ENCODE measurements at places on chromosomes 5 and 9.

DNA sequence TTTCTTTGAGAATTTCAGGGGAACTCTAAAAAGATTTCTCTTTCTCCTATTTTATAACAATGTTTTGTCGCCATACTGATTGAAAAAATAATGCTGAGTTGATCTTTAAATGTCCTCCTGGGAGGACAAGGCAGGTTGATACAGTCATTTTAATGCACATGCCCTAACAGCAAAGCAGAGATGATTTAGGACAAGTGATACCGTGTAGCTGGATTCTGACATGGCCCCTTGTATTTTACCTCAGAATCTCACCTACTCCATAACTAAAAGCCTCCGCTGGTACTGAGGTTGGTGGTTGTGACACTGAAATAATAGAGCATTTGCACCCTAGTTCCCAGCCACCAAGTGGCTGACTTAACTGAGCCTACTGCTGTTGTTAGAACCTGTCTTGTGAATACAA is 811 bp upstream of the LRRTM2 start:
- no peak for DNase-seq

DNA sequence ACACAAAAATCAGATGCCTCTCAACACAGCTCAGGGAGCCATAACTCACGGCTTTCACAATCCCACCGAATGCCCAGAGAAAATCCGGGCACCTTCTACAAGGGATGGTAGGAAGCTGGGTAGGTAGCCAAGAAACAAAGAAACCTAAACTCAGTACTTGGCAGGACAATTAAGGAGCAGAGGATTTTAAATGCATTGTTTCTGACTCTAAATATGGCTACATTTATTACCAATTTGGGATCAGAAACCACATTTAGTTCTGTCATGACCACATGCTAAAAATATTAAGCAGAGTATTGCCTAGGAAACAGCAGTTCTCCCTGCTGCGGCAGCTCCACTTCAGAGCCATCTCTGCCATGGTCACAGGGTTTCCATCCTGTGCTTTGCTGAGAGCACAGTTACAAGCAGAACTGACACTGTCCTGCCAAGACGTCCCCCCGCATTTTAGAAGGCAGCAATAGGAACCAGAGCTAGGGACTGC is 57.5 kb downstream of the SIL1 start:
- DNase-seq, result no peak

DNA sequence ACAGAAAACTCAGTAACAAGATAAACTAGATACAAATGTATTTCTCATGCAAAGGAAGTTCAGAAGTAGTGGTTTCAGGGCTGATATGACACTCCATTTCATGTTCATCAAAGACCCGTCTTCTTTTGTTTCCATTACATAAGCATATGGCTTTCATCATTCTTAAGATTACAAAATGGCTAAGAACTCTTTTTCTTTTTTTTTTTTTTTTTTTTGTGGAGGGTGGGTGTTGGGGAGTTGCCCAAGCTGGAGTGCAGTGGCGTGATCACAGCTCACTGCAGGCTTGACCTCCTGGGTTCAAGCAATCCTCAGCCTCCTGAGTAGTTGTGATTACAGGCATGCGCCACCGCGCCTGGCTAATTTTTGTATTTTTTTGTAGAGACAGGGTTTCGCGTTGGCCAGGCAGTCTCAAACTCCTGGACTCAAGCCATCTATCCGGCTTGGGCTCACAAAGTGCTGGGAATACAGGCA is 22.0 kb upstream of the PTBP3 start:
- no peak for DNase-seq

GRCh38 chr9:112700085-112700484 is 17.8 kb downstream of the INIP start:
- no peak for DNase-seq

DNA sequence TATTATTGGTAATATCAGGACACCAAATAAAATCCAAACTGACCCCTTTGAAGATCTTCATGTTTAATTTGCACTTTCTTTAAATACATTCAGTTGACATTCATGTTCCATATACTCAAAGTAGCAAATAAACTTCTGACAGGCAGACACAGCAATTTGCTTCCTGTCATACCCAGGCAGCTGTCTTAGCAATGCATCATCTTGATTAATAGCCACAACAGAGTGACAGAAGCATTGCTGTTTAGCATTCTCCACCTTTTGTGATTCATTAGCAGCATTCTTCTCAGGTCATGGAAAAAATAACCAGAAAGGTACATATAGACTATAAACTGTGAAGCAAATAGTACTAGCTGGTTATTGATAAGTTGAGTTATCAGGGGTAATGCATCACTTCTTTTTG is 366.8 kb downstream of the CYLC2 start:
- no peak for DNase-seq

DNA sequence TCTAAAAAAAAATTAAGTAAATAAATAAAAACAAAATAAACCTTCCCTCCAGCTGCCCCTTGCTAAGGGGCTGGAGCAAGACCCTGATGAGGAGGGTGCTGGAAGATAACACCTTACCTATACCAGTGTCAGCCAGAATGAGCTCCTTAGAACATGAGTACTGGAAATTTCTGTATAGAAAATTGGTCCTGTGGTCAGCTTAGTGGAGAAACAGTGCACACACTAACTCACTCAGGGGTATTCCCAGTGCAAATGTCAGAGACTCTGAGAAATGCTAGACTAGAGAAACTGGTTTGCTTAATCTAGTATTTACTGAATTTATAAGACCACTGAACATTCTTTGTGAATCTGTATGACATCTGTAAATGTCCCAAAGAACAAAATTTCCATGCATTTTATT is 62.1 kb upstream of the CTXN3 start:
- DNase-seq, result no peak

DNA sequence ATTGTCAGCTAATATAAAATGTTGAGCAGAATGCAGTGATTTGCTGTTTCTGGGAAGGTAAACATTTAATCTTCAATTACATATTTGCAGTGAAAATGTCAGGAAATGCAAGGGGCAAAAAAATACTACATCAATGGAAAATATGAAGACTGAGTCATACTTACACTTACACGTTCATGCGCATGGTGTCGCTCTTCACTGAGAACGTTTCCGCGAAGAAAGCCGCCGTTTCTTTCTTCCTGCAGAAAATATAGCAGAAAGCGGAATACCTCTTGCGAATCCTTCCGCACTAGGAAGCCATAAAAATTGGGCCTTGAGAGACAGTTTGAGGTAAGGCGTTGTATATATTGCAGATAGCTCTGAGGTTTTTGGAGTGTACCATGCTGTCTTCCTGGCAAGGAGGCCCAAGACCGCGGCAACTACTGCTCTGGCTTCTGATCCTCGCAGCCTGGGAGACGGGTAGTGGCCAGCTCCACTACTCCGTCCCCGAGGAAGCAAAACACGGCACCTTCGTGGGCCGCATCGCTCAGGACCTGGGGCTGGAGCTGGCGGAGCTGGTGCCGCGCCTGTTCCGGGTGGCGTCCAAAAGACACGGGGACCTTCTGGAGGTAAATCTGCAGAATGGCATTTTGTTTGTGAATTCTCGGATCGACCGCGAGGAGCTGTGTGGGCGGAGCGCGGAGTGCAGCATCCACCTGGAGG is at the start of gene PCDHA13:
Gene PCDHA13 (plus strand): TSS at position 236 of the 702 bp plus-strand sequence. CDS start 145 bp downstream, at position 381.
- DNase-seq, result no peak

- DNase-seq, result no peak
These were observed 184.2 kb downstream of the EFNA5 start for GRCh38 chr5:107486489-107486888.

DNA sequence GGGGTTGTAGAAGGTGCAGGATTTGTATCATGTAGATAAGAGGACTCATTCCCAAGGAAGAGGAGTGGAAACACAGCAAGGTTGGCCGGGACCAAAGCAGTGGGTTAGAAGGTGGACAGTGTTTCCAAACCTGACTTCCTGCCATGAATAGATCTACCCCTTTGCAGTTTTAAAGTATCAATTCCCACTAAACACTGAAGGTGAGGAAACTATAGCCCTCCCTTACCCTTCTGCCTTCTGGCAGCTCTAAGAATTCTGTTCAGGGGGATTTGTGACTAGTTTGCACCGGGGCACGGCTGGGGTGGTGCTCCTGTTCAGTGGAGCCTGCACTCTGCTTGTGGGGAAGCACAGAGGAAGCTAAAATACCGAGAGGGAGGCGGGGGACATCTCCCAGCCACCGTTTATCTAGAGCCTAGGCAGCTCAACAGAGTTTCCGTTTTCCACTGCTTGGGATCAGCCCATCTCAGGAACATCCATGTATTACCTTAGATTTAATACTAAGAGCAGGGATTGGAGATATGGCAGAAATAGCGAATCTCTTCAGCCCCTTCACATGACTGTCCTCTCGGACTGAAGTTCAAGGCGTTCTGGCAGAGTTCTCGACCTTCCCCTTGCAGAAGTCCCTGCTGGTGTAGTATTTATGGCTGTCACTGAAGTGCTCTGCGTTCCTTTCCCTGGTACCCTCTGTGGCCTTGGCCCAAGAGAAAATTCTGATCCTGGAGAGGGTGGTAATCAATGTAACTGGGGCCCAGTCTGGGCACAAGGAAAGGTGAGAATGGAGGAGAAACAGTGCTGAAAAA is 5.4 kb downstream of the ISL1 start:
- DNase-seq, result no peak

DNA sequence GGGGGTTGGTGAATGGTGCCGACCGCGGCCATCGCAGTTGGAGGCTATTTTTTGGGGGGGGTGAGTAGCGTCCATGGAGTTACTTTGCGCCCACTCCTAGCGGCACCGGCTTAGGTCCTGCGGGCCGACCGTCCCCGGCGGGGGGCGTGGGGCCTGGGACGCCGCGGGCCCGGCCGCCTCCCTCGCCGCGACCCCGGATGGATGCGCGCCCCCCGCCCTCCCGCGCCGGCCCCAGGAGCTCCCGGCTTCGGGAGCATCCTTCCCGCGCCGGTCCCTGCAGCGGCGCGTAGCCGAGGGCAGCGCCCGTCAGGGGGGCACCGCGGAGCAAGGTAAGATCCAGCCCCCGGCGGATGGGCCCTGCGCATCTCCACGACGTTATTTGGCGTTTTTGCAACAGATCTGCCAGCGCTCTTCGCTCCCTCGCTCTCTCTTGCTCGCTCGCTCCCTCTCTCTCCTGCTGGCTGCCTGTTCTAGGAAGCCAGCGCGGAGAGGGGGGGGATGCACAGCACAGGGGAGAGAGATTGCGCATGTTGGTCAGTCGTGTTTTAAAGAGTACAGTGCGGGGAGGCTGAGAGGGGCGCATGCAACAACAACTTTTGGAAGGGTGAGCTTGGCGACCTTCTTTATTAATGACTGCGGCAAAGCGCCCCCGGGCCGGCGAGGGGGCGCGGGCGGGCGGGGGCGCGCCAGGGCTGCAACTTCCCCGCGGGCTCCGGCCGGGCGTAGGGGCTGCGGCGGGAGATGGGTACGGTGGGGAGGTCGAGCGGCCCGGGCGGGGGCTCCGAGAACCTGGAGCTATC is 413 bp downstream of the JADE2 start:
- no peak for DNase-seq
